Brain (organoid and tissue), 16 donors: ENCODE measurements at places on chromosomes 13 and 19.
A peak's percentile ranks its signal among the peaks of the same experiment; 100 is the strongest.

- peak; percentile 35 for DNase-seq
These were observed 603.4 kb upstream of the PCDH9 start for GRCh38 chr13:67833564-67833963.

DNA sequence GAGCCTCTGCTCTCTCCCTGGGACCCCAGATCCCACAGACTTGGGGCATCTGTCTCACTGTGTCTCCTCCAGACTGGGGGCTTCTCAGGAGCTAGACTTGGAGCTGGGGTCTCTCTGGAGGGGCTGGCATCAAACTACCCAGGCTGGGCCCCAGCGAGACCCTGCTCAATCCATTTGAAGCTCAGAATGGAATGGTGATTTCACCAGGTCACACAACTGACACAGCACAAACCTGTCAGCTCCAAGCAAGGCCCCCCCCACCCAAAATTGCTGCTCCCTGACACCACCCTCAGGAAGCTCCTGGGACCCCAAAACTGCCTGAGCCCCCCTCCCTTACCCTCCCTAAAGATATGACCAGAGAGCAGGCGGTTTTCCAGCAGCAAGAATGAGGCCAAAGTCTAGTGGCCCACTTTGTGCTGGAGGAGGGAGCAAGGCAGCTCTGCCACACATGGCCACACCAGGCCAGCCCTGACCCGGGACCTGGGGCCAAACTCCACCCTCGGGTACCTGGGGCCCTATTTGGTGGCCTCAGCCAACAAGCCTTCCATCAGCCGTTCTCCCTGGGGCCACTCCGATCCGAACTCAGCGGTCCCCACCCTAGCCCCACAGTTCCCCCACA is 2.4 kb downstream of the NR2F6 start:
- no peak for DNase-seq

- DNase-seq: no peak
These were observed 2101.7 kb upstream of the PCDH20 start for GRCh38 chr13:63517371-63517770.

GRCh38 chr13:113489549-113490495 is 689 bp downstream of the DCUN1D2 start:
- no peak for DNase-seq

GRCh38 chr13:33401238-33401637 is 115.7 kb upstream of the STARD13 start:
- peak; percentile 15 for DNase-seq

GRCh38 chr13:23644527-23645138 is 74.4 kb downstream of the TNFRSF19 start:
- no peak for DNase-seq

DNA sequence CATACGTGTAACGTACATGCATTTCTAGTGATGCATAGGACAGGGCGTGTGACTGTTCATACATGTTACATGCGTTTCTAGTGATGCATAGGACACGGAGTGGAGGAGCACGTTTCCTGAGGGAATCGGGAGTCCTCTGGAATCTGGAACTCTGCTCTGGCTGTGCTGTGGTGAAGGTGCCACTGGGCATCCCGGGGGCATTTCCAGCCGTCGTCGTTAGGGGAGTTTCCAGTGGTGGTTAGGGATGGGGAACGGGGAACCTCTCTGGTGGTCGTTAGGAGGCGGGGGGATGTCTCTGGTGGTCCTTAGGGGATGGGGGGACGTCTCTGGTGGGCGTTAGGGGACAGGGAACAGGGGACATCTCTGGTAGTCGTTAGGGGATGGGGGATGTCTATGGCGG is 209.6 kb upstream of the SOX1 start:
- DNase-seq: no peak
